ENCODE measurements at places on chromosomes 6 and 20.

GRCh38 chr20:34452281-34452982 is 63.8 kb upstream of the DYNLRB1 start:
- peak; percentile 50 for DNase-seq

DNA sequence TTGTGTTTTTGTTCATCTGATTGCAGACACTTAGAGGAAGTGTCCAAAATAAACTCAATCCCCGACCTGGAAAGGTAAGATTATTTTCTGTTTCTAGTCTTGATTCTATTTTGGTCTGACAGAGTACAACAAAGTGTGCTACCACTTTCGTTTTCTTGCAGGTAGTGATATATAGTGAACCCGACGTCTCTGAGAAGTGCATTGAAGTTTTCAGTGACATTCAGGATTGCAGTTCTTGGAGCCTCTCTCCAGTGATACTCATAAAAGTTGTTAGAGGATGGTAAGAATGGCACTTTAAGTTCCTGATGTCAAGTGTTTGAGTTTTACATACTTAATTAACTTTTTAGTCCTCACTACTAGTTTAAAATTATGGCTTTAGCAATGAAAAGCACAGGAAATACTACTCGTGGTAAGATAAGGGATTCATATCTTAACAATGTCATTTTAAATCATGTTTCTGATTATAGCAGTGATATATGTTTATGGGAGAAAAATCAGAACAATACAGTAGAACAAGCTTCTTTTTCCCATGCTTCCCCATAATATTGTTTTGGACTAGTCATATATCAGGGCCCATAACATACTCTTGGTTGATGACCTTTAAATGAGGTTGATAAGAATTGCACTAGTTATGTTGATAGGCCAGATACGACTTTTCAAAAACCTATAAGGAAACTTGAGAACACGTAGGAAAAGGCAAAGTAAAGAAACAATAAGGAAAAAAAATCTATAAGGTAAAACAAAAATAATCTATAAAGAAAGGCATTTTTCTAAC is 104.0 kb downstream of the RTN4IP1 start:
- no peak for DNase-seq

GRCh38 chr20:62925420-62926228 is 681 bp downstream of the DIDO1 start:
- no peak for DNase-seq

DNA sequence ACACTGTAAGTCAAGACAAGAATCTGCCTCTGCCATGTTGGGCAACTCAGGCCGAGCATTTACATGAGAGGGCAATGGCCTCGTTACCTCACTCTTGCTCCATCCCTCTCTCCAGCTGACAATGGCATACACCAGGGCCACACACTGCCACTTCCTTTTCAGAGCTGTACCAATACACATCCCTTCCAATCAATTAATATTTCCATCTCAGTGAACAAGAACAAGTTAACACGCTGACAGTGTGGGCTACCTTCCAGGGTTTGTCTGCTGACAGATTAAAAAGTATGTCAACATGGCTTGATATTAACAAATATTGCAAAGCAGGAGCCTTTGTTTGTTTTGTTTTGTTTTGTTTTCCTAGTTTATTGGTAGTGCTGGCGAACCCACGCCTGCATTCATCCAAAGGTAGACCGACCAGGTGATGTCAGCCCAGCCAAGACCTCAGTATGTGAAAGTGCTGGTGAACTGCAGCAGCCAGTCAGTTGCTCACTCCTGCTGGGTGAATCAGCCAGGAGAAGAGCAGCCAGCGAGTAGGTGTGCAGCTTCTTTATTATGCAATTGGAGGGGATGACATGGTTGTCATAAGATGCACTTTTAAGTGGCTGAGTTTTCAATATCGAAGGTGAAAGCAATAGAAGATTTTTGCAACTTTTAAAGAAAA is 487.3 kb upstream of the JARID2 start:
- DNase-seq, result no peak

- no peak for DNase-seq
Observed at GRCh38 chr20:46770330-46771194, 61.1 kb downstream of the SLC2A10 start.

- DNase-seq, result no peak
Observed at GRCh38 chr20:58778760-58779159, 71.9 kb downstream of the GNAS-AS1 start.

- DNase-seq, result no peak
Observed at GRCh38 chr6:14804001-14804784, 441.7 kb upstream of the JARID2 start.

DNA sequence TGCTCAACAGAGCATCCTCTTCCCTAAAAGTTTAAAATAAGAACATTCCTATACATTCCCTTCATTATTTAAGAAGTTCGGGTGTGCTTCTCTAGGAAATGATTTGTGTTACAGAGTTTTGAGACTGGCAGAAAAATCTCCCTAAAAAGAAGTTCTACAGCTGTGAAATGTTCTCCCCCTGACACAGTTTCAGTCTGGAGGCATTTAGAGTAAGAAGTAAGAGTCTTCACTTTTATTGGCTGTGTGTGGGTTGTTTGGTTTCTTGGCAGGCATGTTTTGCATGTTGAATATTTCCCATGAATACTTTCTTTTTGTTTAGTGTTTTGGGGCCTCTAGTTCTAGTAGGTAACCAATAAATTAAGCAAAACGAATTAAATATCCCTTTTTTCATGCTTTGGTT is 195.9 kb downstream of the TENT5A start:
- no peak for DNase-seq

- no peak for DNase-seq
Observed at GRCh38 chr6:42522036-42522435, 41.8 kb upstream of the UBR2 start.

DNA sequence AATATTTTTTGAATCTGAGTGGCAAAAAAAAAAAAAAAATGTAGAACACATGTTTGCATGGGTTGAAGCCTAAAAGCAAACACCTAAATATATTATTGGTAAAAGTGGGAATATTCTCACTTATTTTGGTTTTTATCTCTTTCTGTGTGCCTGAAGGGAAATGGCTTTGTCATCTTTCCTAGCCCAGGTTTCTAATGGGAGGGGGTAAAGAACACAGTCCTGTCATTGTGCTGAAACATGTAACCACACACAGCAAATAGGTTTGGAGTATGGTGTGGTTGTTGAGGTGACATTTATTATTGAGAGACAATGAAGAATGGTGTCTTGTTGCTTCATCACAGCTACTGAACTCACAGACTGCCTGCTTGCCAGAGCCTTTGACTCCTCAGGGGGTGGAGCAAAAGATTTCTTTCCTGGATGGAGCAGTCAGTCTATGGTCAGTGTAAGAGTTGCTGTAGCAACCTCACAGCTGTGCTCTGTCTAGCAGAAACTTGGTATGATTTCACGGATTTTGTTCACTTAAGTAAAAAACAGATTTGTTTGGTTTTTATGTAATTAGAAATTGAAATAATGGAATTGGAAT is 70.2 kb downstream of the CEP57L1 start:
- DNase-seq, result no peak

DNA sequence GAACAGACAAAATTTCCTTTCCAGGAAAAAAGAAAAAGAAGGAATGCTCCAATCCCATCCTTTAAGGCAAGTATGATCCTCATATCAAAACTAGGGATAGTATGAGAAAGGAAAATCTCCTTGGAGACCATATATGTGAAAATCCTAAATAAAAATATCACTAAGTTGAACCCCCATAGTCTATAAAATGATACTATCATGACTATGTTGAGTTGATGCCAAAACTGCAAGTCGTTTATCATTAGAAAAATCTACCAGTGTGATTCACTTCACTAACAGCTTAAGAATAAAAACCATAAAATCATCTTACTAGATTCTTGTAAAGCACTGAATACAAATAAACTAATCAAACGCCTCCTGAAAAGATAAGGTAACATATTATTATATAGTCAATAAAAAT is 76.6 kb upstream of the STXBP5 start:
- no peak for DNase-seq

DNA sequence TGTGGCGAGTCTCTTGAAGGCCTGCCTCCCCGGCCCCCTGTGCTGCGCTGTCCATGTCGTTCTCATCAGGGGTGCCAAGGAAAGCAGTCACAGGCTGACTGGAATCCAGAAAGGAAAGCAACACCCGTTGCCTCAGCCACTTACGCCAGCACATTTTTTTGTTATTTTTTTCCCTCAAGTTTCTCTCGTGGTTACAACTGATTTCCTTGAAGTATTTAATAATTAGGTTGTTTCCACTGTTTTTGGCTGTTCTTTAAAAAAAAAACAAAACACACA is 17.9 kb upstream of the SLC22A1 start:
- DNase-seq, result no peak

- no peak for DNase-seq
Observed at GRCh38 chr6:148293181-148293995, 49.2 kb upstream of the SASH1 start.

All from amniotic stem cell (primary cell).